ENCODE measurements at places on chromosomes 11 and 22.

DNA sequence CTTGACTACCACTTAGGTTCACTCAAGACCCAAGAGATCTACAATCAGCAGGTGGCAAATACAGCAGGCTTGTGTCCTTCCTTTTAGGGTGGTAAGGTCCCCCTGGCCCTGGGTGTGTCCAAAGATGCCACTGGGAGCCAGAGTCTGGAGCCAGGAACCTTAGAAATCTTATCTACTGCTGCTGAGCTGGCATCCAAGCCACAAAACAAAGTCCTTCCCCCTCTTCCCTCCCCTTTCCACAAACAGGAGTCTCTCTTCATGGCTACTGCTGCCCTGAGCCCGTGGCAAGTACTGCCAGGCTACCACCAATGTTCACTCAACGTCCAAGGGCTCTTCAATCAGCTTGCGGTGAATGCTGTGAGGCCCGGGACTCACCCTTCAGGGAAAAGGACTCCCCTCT lies 21.4 kb upstream of the AQP11 start:
- DNase-seq: no peak

GRCh38 chr11:109769858-109770257 lies 323.3 kb upstream of the ZC3H12C start:
- no peak for DNase-seq

DNA sequence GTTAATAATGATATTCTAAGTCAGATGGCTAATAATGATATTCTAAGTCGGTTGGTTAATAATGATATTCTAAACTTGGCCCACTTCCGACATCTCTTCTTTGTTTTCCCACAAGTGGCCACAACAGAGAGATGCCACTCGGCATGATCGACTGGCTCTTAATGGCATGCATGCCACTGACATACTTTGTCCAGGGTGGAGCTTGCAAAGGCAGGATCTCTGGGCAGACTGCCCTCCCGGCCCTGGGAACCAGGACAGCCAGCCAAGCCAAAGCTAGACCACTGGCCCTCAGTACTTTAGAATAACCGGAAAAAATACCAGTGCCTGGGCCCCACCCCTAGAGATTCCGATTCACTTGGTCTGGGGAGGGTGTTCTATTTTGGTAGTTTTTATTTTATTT lies 78.1 kb downstream of the KIAA1671 start:
- no peak for DNase-seq

GRCh38 chr11:36777311-36777710 lies 179.3 kb upstream of the RAG2 start:
- DNase-seq: no peak

- DNase-seq: no peak
These were observed 13.2 kb downstream of the THY1 start for GRCh38 chr11:119409731-119410130.

DNA sequence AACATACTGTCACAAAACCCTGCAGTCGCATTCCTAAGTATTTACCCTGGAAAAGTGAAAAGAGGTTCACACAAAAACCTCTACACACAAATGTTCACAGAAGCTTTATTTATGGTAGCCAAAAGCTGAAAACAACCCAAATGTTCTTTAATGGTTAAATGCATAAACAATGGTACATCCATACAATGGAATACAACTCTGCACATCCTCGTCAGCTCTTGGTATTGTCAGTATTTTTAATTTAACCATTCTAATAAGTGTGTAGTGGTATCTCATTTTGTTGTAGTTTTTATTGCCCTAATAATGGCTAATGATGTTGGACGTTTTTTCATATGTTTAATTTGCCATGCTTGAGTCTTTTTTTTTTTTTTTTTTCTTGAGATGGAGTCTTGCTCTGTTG lies 99.4 kb downstream of the ATXN10 start:
- DNase-seq: no peak

- DNase-seq: no peak
These were observed 70.3 kb upstream of the BDNF start for GRCh38 chr11:27770576-27770975.

DNA sequence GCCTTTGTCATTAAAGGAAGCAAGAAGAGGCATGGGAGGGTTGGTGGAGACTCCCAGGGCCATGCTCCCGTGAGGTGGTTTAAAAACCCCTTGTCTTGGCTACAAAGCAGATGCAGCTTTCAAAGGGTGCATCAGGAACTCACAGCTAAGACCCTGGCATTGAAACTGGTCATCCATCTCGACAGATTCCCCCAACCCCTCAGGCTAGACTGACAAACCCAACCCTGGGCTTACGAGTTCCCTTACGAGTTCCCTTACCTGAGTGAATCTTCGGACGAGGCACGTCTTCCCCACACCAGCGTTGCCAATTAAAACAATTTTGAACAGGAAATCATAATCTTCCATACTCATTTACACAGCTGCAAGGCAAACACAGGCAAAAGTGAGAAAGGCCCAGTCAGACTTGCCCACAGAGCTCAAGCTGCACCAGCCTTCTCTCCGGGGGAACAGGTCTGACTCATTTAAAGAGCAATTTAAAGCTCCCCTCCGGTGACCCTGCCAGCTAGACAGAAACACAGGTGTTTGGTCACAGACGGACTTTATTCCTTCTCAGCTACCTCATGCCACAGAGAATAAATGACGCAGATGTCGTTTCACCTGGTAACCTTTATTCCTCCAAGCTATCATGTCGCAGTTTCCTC lies 74.6 kb downstream of the RAB30 start:
- DNase-seq: no peak

DNA sequence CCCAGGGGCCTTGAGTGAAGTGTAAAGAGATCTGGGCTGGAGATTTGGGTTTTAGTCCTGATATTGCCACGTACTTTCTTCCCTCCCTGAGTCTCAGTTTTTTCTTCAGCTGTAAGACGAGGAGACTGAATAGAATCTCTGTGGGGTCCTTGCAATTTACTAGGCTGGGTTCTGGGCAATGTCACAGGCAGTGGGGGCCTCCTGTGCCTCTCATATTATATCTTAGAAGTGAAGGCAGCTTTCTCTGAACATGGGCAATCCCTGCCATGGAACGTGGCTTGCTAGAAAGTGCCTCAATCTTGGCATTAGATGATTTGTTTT lies 62.0 kb upstream of the PTPRJ start:
- DNase-seq: no peak

DNA sequence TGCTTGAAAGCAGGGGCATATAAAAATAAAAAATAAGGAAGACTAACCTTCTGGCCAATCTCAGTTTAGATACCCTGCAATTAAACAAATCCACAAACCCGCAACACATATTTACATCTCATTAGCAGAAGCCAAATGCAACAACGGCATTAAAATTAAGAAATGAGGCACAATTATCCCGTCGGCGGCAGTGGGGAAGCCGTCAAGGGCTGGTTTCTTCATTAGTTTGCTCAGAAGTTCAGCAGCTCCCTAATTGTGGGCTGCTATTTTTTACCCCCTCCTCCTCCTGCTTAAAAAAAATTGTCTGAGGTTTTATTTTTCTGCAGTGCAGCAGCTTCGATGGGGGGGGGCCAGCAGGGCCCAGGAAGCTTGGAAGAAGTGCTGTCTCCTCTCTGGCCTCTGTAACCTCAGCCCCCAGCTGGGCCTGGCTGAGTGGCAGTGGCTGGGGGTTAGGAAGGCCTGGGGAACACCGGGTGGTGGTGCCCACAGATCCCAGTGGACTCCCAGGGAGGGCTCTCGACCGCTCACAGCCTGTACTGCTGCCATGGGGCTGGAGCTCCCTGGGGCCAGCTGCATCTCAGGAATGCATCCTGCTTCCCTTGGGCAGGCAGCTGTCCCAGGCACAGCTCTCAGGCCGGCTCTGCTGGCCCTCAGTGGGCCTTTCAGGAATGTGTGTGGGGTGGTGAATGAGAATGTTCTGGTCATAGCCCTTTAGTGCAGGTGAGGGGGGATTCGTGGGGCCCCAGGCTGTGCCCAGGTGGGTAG lies 148.7 kb upstream of the B3GAT1 start:
- no peak for DNase-seq

DNA sequence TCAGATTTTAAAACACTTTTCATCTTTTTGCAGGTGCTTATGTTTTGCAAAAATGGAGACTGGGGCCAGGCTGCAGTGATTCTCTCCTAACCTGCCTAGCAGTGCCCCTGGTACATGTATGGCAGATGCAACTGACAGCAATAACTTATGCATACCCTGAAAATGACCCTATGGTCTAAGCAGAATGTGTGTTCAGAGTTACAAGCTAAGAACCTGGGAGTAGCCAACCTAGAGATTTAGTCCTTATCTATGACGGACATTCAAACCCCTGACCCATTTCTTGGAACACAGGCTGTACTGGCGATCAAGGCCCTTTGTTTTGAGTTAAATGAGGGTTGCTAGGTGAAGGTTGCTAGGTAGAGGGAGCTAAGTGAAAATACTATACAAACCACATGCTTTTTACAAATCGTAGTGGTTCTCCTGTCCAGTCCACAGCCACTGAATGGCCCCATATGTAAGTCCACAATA lies 184.9 kb upstream of the SESN3 start:
- DNase-seq: no peak

DNA sequence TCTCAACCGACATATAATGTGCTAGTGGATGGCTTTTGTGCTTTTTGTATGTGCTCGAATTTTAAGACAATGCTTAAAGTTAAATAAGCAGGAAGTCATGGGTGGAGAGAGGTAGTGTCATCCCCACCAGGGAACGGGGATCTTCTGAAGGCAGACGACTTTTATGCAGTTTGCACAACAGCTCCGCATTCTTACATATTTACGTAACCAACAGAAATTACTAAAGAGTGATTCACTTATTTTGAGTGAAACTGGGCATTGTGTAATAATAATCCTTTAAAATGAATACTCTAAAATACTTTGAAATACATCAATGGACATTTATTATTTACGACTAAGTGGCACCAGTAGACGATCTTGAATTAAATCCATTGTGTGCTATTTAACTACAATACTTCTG lies 305.1 kb downstream of the CNTN5 start:
- DNase-seq: no peak

DNA sequence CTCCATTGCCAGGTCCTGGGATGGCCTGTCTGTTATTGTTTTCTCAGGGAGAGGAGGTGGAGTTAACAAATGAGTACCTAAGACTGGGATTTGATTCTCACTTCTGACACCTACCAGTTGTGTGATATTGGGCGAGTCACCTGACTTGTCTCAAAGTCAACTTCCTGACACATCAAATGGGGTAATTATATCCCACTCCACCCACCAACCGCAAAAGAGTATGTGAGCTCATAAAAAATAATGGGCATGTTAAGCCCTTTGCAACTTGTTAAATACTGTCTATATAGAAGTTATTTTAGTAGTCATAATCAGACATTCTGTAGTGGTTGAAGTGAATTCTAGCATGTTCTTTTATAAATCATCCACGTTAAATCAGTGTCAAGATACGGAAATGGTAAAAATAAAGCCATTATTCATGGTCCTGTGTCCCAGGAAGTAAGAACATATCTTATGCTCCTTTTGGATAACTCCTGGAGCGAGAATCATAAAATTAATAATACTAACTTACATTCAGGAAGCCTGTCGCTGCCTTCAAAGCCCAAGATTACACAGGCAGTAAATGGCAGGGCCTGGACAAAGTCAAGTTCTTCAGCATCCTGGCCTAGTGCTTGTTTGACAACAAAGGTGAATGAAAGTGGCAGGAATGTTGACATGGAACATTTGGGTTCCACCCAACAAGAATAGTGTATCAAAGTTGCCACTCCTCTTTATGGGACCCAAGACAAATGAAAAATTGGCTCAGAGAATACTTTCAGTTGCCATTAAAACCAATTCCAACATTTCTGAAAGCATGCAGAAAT lies 54.3 kb downstream of the SYTL2 start:
- no peak for DNase-seq

- DNase-seq: no peak
These were observed 132.2 kb upstream of the SESN3 start for GRCh38 chr11:95363164-95363563.

DNA sequence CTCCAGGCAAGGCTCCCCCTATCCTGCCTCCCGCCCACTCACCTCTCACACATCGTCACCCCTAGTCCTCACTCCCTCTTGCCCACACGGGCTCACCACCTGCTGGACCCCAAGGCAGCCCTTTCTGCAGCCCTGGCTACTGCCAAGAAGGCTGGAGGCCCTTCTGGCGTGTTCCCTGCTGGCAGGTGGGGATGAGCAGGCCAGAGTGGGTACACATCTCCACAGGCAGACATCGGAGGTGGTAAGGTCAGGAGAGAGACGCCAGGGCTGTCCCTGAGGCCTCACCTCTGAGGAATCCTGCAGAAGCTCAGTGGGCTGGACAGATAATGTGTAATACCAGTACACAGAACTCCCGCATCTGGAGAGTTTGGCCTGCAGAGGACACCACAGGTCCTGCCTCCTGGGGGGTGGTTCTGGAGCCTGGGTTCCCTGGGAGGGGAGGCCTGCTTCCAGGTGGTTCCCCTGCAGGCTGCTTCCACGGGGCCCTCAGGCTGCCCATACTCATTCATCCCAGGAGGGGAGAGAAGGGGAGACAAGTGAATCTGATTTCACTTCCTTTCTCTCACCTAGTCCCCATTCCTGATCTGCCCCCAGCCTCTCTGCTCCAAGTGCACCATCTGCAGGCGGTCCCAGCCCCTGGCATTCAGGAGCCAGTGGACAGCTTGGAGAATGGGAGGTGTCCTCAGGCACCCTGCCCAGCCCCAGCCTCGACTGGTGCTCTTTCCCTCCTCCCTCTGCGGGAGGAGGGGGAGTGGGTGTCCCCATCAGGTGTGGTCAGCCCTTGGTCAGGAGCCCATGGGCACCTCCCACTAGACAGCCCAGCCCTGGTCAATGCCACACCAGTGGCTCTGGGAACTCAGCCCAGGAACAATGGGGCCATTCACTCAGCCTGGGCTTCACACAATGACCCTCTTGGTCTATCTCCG lies 6.1 kb upstream of the CHST1 start:
- DNase-seq: no peak

GRCh38 chr11:129911298-129911697 lies 15.9 kb upstream of the NFRKB start:
- DNase-seq: no peak

Measured in right kidney (tissue), 9 donors.